ENCODE measurements at places on chromosomes 3 and 15.

- DNase-seq: no peak
Observed at GRCh38 chr3:22175947-22176346, 424.9 kb upstream of the ZNF385D start.

DNA sequence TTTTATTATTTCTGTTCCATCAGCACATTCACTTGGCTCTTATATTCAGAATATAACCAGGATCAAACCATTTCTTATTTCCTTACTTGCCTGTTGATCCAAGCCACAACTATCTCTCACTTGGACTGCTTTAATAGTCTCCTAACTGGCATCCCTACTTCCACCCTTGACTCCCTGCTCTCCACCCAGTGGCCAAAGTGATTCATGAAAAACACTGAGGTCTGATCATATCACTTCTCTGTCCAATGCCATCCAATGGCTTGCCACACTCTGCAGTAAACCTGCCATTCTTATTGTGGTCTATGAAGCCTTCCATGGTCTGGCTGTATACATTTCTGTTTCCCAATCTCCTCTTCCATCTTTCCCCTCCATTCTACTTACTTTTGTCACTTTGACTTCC lies 576.1 kb downstream of the PDCD6IP start:
- DNase-seq: no peak

- DNase-seq: no peak
Observed at GRCh38 chr15:96274698-96275097, 55.8 kb upstream of the NR2F2 start.

DNA sequence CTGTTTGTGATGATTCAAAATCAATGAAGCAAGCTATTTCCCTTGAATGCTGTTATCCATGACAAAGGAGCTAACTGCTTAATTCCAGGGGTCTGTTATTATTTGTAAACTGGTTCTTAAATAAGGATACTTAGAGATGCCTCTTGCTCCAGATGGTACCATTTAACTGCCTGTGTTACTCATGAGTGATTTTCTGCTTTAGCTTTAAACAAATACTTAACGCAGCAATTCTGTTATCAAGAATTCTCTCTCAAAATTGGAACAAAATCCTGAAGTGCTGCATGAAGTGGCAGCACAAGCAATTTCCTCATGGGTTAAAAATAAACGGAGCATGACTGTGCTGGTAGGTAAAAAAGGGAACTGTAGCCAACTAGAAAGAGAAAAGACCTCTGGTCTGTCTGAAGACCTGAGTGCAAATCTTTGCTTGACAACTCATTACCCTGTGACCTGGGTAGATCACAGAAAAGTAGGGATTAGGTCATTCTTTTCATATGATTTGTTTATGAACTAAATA lies 62.5 kb upstream of the GBE1 start:
- no peak for DNase-seq

- DNase-seq: no peak
Observed at GRCh38 chr3:57335283-57335938, 42.9 kb upstream of the ASB14 start.

DNA sequence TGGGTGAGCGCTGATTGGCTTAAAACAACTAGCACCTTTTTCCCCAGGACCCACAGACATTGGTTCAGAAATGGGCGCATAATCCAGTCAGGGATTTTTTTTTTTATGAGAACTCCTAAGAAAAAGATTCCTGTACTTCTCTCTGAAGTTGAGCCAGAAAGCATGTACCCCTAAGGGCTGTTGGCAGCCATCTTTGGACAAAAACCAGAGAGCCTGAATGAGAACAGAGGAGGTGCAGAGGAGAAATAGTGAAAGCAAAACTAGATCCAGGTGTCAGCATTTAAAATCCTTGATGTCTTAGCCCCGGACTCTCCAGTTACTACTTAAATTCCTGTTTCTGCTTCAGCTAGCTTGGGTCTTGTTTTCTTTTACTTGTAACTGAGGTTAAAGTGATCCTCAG lies 1.9 kb upstream of the SLC27A2 start:
- no peak for DNase-seq

DNA sequence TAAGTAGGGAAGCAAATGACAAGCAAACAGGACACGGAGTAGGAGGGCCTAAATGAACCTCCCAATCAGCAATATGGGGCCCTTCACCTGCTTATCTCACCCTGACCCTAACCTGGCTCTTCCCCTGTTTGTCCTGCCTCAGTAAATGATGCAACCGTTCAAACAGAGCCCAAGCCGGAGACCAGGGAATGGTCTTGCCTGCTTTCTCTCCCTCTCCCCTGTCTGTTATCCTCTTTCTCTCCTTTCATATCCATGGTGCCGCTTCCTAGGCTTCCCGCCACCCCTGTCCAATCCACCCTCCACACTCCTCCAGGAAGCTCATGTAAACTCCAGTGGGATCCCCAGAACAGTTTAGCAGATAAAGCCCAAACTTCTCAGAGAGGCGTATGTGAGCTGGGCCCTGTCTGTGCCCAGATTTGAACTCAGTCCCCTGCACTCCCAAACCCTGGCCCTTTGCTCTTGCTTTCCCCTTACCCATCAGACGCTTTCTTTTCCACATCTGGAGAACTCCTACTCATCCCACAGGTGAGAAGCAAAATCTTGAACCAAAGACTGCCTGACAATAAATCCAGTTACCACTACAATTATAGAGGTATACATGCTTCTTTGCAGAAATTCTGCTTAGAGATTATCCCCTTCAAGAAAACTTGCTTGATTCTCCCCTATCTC lies 45.7 kb upstream of the STT3B start:
- no peak for DNase-seq

DNA sequence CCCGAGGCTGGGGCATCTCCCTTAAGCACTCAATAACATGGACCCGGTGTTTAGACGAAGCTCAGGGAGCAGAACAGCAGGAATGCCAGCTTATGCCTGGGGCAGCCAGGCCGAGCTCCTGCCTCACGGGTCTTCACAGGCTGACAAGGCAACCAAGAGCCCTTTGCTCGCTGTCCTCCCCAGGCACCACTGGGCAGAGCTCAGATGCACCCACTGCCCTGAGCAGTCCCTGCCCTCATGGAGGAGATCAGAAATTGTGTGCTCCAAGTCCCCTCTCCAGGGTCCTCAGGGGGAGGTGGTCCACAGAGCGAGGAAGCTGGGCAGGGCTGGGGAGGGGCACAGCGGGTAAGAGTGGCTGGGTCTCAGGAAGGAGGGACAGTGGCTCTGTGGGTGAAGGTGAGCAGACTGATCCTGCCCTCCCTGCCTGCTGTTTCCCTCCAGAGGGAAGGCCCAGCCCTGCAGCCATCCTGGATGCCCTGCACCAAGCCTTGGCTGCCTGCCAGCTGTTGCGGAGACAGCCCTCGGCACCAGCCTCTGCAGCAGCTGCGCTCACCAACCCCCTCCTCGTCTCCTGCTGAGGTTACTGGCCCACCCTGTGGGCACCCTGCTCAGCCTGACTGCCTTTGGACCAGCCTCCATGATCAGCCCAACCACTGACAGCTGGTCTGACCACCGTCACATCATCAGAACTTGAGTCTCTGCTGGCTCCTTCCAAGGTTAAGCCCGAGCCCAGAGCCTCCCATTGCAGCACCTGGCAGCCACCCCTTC lies 21.1 kb upstream of the GP9 start:
- DNase-seq: no peak

- DNase-seq: no peak
Observed at GRCh38 chr15:32882955-32883354, 165.2 kb downstream of the GREM1 start.

- DNase-seq: no peak
Observed at GRCh38 chr3:124553178-124553577, 177.1 kb upstream of the UMPS start.

- no peak for DNase-seq
Observed at GRCh38 chr3:168558728-168559411, 463.1 kb upstream of the GOLIM4 start.

DNA sequence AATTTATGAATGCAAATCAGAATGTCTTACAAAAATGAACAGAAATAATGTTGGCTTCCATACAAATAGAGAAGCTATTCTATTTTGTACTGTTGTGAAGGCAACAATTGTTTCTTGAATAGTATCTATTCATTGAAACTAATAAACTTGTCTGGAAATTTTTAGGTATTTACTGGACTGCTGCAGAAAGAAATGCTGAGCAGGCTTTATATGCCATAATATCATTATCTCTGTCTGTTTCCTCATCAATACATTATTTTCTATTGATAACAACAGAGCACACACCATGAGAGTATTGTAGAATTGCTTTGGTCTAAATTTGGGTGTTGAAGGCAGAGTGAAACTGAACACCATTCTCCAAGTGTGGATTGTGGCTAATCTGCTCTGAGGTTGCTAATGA lies 216.5 kb upstream of the CGNL1 start:
- no peak for DNase-seq

GRCh38 chr15:75836959-75837334 lies 6.3 kb upstream of the UBE2Q2 start:
- peak; percentile 29 for DNase-seq

GRCh38 chr3:65284961-65285360 lies 597.2 kb upstream of the ADAMTS9 start:
- DNase-seq: no peak

DNA sequence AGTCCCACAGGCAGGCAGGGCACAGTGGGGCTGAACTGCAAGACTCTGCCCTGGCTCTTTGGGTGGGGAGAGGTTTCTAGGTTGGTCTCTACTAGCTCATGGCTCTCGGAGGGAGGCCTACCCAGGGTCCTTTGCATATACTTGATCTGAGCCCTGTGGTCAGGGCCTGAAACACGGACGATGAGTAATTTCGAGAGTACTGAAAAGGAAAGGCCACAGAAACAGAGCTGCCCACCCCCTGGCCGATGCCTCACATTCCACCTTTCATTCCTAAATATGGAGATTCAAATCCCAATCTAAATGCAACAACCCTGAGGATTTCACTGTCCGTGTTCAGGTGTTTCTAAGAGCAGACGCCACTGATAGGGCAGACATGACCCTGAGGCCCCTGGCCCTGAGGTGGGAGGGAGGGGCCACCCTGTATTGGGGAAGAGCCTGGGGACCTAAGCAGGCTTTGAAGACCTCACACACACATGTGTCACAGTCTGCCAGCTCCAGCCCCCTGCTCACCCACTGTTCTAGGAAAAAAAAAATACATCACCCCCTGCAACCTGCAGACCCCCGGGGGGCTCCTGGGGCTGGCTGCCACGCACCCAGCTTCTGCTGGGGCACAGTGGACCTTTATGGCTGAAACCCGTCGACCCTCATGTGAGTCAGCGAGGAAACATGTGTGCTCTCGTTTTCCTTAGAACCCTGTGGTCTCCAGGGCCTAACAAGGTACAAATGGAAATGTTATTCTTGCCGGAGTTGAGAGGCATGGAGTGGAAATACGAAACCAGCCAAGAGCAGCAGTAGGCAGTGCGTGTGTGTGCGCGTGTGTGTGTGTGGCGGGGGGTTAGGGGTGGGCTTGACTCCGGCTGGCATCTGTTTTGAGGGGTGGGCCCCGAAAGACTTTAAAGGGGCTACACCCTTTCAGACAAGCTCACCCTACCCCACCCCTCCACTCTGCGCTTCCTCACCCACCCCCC lies 112.7 kb downstream of the CHSY1 start:
- DNase-seq: no peak

- DNase-seq: no peak
Observed at GRCh38 chr3:145190761-145191160, 970.2 kb downstream of the PLOD2 start.

GRCh38 chr3:14434126-14434497 lies 31.7 kb downstream of the SLC6A6 start:
- DNase-seq: no peak

DNA sequence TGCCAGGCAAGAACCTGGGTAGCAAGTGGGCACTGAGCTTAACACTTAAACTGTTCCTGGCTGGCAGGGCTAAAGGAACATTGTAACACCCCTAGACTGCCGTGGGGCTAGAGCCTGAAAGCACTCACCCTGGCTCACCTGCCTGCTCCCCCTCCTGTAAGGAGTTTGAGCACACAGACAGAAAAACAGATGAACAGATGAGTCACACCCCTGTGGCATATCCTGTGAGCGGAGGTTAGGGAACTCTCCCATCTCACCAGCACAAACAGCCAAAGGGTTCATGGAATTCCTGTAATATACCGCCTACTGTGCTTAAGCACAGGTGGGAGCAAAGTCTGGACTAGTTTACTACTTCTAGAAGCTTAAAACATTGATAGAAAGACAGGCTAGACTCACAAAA lies 300.1 kb downstream of the ROBO1 start:
- no peak for DNase-seq

- no peak for DNase-seq
Observed at GRCh38 chr15:92629975-92630626, 25.5 kb downstream of the FAM174B start.

DNA sequence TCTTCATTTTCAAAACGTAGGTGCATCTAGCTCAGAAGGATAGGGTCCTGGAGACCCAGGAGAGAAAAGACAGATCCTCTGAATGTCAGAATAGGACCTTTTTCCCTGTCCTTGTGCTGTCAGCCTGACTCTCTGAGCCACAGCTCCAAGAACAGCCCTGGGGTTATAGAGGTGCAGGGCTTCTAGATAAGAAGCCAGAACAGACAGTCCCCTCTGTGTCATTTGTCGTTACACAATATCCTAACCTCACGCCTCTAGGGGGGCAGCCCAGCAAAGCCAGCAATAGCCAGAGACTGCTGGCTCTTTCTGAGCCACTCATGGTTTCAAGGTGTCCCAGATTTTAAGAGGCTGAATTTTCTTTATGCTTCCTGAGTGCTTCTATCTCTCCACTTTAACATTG lies 153.2 kb upstream of the THBS1 start:
- no peak for DNase-seq

DNA sequence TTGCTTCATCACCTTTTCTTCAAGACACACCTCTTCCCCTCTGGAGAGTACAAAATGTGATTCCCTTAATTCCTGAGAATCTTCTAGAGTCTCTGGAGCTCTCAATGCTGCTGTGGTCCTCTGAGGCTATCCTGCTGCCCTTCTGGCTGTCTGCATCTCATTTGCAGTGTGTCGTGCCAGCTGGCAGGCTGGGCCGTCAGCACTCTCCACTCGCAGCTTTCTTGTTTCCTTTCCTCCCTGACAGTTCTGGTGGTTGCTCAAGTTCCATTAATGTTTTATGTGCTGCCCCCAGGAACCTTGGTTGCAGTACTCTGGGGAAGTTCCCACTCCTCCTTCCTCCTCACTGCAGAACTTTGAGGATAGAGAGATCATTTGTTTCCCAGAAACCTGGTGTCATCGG lies 210.8 kb upstream of the ROPN1 start:
- no peak for DNase-seq

- DNase-seq: no peak
Observed at GRCh38 chr3:43627360-43627759, 5.5 kb upstream of the ANO10 start.

- no peak for DNase-seq
Observed at GRCh38 chr3:148500881-148501280, 196.8 kb upstream of the AGTR1 start.

- no peak for DNase-seq
Observed at GRCh38 chr3:117625174-117625573, 915.6 kb downstream of the TUSC7 start.
